Natural killer cell (primary cell): ENCODE measurements at places on chromosomes 7 and 10. TPM values are rescaled to one million over a fixed set of nuclear protein-coding genes. Genes with fewer than 3 reads are reported as not detected.

ACHE gene
- 0.84 TPM for total RNA-seq

AZGP1 gene
- not detected for total RNA-seq

PKD2L1 gene
- not detected for total RNA-seq

DNA sequence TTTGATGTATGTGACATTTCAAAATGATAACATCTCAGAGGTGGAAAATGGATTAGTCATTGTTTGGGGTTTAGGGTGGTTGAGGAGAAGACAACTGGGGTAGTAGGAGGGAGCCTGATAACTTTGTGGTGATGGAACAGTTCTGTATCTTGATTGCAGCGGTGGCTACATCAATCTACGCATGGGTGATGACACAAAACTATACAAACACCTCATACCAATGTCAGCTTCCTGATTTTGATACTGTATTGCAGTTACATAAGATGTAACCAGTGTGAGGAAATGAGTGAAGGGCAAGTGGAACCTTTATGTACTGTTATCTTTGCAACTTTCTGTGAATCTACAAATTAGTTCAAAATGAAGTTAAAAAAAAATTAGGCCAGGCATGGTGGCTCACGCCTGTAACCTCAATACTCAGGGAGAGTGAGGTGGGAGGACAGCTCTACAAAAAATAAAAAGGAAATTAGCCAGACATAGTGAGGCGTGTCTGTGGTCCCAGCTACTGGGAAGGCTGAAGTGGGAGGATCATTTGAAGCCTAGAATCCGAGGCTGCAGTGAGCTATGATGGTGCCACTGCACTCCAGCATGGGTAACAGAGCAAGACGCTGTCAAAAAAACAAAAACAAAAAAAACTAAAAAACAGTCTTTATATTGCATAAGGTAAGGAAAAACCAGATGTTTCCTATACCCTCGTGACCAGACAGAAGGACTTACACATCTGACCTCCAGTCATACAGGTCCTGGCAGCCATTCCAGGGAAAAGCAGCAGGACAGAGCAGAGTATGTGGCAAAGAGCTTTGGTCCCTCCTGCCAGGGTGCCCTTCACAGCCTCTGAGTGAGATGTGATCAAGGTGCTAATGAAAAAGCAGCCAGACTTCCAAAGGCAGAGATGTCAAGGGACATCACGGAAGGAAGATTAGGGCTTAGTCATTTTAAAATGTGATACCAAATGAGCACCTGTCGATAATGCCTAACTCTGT is 50.8 kb downstream of the CYTH3 start:
- no peak overlapping the region for H3K4me3 ChIP-seq
- no peaks in the 10 kb centered on the region for H3K36me3 ChIP-seq
- peak; percentile 69 for DNase-seq
